ENCODE measurements at places on chromosomes 13 and 19.

- no peak for DNase-seq
Measured at GRCh38 chr13:25330541-25330940, 29.1 kb downstream of the NUP58 start.

DNA sequence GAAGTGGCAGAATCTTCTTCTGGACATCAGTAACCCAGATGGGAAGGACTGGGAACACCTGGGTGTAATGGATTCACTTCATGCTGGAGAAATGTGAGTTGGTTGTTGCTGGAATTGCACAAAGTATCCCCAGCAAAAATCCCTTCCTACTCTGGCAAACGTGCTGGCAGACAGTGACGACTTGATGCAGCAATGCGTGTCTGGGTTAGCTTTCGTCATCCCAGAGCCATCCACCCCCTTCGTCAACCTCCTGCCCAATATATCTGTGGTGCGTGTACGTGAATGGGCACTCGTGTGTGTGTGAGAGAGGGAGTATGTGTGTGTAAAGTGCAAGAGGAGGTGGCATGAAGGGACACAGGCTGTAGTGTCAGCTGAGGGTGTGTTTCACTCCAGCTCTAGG is 70.9 kb downstream of the TM9SF2 start:
- no peak for DNase-seq

GRCh38 chr13:47168618-47169017 is 271.8 kb upstream of the HTR2A start:
- no peak for DNase-seq

DNA sequence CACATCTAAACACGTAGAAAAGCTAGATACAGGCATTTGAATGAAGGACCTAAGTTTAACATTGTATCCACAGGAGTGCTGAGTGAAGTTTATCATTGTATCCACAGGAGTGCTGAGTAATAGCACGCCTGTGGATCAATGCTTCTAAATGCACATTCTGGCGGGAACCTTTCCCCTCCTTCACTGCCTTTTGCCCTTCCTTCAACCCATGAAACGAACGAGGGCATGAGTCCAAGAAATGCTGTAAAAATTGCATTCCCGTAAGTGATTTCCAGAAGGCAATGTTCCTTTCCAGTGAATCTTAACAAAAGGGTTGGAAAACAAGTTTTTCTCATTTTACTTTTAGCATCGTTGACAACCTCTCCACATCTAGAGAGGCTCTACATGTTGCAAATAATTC is 88.1 kb downstream of the ZDHHC20 start:
- DNase-seq: no peak

- DNase-seq: no peak
Measured at GRCh38 chr19:2454962-2455850, 1.6 kb downstream of the LMNB2 start.

Data from inflammatory macrophage (primary cell).